ENCODE measurements at places on chromosomes 12 and 14. TPM values are rescaled to one million over a fixed set of nuclear protein-coding genes. Genes with fewer than 3 reads are reported as not detected.

Gene B3GNT4
- total RNA-seq: 0.04 TPM

Gene KLHL33
- 0.04 TPM for total RNA-seq

Gene ITGB7
- 0.42 TPM for total RNA-seq

Gene BIN2
- not detected for total RNA-seq

Gene PPHLN1
- total RNA-seq: 75.6 TPM

Gene KRT5
- 0.66 TPM for total RNA-seq

Gene BEGAIN
- 0.13 TPM for total RNA-seq

DNA sequence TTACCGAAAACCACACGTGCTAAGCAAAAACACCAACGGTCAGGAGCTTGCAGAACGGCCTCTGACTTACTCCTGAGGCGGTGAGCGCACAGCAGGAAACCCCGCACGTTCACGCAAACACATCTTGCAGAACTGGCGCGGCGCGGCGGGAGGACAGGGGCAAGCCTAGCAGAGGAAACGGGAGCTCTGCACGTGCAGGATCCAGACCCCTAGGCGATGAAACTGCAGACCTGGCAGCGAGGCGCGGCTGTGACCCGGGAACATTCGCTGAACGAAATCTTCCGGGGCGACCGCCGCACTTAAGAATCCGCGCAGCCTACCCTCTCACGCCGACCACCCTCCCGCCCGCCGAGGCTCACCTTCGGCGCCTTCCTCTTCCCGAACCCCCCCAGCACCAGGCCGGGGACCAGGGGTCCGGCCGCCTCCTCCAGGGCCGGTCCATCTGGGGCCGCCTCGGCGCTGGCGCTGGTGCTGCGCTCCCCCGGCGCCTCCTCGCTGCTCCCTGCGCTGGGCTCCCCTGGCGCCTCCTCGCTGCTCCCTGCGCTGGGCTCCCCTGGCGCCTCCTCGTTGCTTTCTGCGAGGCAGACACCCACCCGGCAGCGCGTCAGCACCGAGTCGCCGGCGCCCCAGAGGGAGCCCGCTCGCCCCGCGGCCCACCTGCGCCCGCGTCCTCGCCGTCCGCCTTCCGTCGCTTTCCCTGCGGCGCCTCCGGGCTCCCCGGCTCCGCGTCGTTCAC lies 615 bp downstream of the DDX51 start:
- no peak for DNase-seq

GRCh38 chr14:63100552-63100951 lies 55.3 kb upstream of the KCNH5 start:
- DNase-seq: no peak

- no peak for DNase-seq
Measured at GRCh38 chr14:105271224-105271890, 23.0 kb downstream of the BTBD6 start.

GRCh38 chr14:84749191-84749955 lies 780.6 kb upstream of the FLRT2 start:
- DNase-seq: no peak

DNA sequence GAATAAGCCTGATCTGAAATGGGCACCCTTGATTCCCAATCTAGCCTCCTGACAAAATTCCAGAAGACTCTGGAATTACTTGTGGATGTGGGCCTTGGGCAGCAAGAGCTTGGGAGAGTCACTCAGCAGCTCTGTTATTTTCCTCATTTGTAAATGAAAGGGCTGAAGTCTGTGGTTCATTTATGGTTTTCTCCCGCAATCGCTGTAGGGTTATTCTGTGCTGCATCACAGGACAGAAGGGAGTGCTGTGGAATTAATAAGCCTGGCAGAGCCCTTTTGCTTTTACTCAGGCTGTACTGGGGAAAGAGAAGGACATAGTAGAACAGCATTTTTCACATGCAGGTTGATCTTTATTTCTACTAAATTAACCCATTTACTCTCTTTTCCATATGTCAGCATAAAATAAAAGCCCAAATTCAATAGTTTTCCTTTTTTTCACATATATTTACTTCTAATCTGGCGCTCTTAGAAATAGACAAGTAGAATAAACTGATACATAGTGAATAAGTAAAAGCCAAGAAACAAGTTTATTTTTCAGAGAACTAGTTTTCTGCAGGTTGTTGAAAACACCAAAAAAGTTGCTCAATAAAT lies 49.2 kb downstream of the DUSP16 start:
- DNase-seq: no peak

DNA sequence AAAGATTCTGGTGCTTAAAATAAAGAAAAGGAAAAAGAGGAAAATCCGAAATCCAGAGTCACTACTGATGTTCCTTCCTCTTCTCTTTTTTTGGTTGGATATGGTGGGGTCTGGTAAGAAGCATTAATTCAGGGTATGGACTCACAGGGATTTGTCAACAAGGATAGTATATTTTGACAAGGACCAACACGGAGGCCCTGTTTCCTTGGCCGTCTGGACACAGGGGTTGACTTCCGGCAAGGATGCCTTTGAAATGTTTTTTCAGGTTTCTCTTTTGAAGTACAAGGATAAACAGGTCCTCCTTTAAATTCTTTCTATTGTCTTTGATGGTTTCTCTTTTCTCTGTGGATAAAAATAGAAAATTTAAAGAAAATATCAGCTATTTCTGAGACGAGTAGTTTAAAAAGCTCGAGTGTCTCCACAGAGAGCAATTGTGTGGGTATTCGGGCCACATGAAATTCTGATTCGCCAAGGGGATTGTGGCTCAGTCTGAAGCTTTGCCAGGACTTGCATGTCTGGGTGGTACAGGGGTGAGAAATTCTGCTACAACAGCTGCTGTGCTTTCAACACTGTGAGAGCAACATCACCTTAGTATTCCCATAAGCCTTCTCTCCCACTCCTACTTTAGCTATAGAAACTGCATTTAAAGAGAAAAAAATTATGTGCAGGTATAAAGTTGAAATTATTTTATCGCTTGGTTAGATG lies 88.5 kb upstream of the CSRP2 start:
- no peak for DNase-seq

DNA sequence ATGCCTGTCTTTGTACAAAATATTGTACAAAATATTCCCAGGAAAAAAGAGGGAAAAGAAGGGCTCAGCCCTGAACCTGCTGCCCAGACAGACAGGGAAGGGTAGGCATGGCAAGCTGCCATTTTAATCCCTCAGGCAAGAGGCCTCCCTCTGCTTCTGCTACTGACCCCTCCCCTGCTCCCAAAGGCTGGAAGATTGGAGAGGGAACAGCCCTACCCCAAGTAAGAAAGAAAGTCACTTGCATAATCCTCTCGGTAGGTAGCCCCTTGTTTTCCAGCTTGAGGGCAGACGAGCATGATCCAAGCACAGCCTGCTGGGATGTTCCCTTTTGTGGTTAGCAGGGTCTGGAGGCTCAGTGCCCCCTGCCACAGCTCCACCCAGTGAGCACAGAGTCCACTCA lies 20.7 kb downstream of the ADCY6 start:
- DNase-seq: no peak

DNA sequence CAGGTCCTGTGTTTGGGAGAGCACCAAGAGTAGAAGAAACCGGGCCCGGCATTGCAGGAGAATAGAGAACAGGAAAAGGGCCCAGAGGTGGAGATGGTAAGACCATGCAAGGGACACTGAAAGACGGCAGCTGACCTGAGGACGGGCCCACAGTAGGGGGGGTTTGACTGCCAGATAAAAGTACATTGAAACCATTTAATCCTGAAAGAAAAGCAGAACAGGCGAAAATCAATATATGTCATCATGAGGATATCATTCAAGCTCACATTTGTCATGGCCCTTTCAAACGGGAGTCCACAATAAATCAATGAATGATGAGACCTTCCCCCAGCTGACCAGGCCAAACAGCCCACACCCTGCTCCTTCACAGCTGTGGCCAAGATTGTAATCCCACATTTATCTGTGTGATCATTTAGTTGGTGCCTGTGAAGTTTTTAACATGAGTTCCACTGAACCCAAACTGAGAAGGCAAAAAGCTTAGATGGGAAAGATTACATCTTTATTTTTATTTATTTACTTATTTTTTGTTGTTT lies 39.5 kb downstream of the E2F7 start:
- DNase-seq: no peak

DNA sequence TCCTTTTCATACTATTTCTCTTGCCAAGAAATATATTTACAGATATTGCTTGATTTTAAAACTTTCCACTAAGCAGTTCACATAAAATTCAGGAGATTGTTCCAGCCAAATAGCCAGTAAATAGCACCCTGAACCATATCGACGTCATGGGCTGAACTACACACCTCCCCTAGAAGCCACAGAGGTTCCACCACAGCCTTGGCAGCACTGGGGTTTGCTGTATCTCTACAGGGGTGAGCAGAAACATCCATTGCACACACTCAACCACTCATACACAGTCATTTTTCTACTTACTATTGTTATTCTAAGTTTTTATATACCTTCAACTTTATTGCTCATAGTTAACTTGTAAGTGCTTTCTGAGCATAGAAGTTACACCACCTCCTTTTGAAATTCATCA lies 8.1 kb upstream of the EIF2S3B start:
- DNase-seq: no peak

GRCh38 chr12:17197971-17198370 lies 592.0 kb upstream of the LMO3 start:
- DNase-seq: no peak

- DNase-seq: no peak
Measured at GRCh38 chr12:46803517-46803916, 22.3 kb downstream of the SLC38A4 start.

- no peak for DNase-seq
Measured at GRCh38 chr12:47224563-47225133, 144.9 kb upstream of the AMIGO2 start.
